Sigmoid colon (tissue), 7 donors: ENCODE measurements at places on chromosomes 1 and 21. TPM values are rescaled to one million over a fixed set of nuclear protein-coding genes. Genes with fewer than 3 reads are reported as not detected.

GRCh38 chr1:96756789-96757188 is 35.2 kb downstream of the PTBP2 start:
- H3K27me3 ChIP-seq: no peaks in the 10 kb centered on the region
- no peak for DNase-seq
- peaks cover 7% of the 10 kb centered on the region for H3K4me1 ChIP-seq
- H3K36me3 ChIP-seq: peaks cover 27% of the 10 kb centered on the region
- H3K4me3 ChIP-seq: no peak overlapping the region

- no peaks in the 10 kb centered on the region for H3K36me3 ChIP-seq
- DNase-seq: no peak
- H3K27me3 ChIP-seq: peaks cover 6% of the 10 kb centered on the region
- no peak overlapping the region for H3K27ac ChIP-seq
- H3K4me3 ChIP-seq: no peak overlapping the region
Measured at GRCh38 chr1:159212596-159212995, 7.9 kb downstream of the ACKR1 start.

Gene ATP1B1
- polyA plus RNA-seq: 54.7 TPM

DNA sequence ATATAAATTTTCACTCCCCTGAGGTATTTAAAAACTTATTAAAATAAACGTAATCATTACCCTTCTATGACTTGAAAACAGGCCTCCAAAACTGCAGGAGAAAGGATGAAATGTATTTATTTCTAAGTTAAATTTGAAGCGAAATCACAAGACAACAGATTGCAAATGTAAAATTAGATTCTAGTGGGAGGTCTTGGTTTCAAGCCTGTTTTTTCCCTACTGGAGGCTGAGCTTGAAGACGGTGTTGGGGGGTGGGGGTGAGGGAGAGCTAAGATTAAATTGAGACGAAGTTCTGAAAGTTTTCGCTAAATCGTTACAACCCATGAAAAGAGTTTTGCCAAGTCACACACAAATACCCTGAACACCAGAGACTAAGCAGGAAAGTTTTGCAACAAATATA is 68.2 kb downstream of the TIAM1 start:
- DNase-seq: no peak
- H3K4me1 ChIP-seq: no peaks in the 10 kb centered on the region
- H3K27ac ChIP-seq: no peak overlapping the region
- H3K4me3 ChIP-seq: no peak overlapping the region
- H3K27me3 ChIP-seq: no peaks in the 10 kb centered on the region

DNA sequence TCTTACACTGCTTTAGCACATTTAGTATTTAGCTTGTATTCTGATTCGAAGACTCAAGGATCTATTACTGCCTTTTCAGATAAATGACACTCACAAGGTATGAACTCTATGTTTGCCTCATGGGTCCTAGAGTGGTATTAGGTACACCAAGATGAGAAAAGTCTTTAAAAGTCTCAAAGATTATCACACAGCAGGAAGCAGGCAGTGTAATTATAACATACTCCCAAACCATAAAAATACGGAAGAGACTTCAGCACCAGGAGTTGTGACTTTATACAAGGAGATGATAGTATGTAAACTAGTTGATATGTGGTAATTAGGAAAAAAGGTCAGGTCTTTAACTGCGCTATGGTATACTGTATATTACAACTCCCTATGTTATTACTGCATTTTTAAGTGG is 11.2 kb upstream of the RCSD1 start:
- no peak for DNase-seq
- H3K27me3 ChIP-seq: no peaks in the 10 kb centered on the region
- no peaks in the 10 kb centered on the region for H3K36me3 ChIP-seq
- H3K4me1 ChIP-seq: no peaks in the 10 kb centered on the region

GRCh38 chr1:89996450-89997110 is 1.7 kb downstream of the ZNF326 start:
- no peaks in the 10 kb centered on the region for H3K36me3 ChIP-seq
- H3K4me1 ChIP-seq: peaks cover 20% of the 10 kb centered on the region
- peak overlapping the region; percentile 78 for H3K4me3 ChIP-seq
- H3K27ac ChIP-seq: peak overlapping the region; percentile 95
- DNase-seq: no peak

Gene CD53
- polyA plus RNA-seq: 15.0 TPM

DNA sequence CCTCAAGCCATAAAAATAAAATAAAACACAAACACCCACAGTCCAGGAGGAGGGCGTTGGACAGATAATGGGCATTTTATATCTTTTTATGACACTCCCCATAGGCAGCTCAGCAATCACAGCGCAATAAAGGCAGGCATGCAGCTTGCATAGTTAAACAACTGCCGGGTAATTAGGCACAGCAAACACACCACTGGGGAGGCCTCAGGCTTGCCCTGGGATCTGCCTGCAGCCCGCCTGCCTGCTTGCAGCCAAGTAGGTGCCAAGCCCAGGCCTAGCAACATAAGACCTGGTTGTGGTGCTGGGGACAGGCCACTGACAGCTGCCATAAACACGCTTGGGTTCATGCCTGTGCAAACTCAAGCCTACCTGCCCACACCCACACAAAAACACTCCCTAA is 54.2 kb downstream of the DMAP1 start:
- H3K36me3 ChIP-seq: no peaks in the 10 kb centered on the region
- no peaks in the 10 kb centered on the region for H3K27me3 ChIP-seq
- peaks cover 10% of the 10 kb centered on the region for H3K4me1 ChIP-seq
- no peak for DNase-seq

Gene PDE9A
- 103 TPM for polyA plus RNA-seq

Gene LCE2B
- polyA plus RNA-seq: not detected

DNA sequence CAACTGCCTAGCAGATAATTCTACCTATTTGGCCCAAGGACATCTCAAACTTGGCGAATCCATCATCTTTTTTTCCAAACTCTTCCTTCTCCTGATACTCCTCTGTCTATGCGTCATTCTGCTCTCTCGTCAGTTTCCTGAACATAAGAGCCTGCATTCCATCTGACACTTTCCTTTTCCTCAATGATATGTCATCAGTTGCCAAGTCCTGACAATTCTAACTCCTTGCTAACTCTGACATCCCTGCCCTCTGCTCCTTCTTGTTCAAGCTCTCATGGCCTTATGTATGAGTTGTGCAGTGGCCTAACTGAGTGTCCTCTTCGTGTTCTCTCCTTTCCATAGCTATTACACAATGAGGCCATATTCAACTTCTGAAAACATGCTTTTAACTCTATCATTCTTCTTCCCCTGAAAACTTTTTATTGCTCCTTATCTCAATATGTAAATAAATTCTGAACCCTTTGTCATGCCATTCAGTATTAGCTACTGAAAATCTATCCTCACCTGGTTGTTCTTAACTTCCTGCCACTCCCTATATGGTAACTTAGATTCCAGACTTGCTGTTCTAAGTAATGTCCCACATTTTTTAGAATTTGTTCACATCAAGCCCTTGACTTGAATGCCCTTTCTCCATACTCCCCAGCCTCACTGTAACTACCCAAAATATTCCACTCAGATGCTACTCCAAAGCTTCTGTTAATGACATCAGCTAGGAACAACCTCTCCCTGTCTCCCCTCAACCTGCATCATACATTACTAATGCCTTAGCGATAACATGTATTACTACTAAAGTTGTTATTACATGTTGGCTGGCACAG is 11.5 kb downstream of the PALMD start:
- no peaks in the 10 kb centered on the region for H3K27me3 ChIP-seq
- DNase-seq: no peak
- peak overlapping the region; percentile 46 for H3K27ac ChIP-seq
- no peaks in the 10 kb centered on the region for H3K36me3 ChIP-seq
- no peaks in the 10 kb centered on the region for H3K4me1 ChIP-seq
- no peak overlapping the region for H3K4me3 ChIP-seq

Gene ATP1A2
- 5.7 TPM for polyA plus RNA-seq

- no peak for DNase-seq
- H3K27me3 ChIP-seq: no peaks in the 10 kb centered on the region
- H3K4me1 ChIP-seq: no peaks in the 10 kb centered on the region
Measured at GRCh38 chr1:82843876-82844275, 1043.1 kb downstream of the ADGRL2 start.

DNA sequence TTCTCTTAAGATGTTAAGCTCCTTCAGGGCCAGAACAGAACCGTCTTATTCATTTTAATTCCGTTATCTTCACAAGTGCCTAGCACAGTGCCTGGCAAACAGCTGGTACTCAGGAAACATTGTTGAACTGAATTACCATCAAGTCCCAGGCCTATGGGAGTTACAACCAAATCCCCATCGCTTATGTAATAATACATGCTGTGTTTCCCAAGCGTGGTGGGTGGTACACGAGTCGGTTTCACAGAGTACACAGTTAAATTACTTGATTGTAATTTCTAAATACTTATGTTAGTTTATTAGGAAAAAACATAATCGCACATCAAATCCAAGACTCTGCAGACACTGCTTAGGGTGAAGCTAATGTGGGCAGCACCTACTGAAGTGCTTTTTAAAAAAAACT is 1.0 kb downstream of the ANGEL2 start:
- H3K36me3 ChIP-seq: peaks cover 19% of the 10 kb centered on the region
- H3K4me3 ChIP-seq: peak overlapping the region; percentile 72
- peak overlapping the region; percentile 94 for H3K27ac ChIP-seq
- no peak for DNase-seq

GRCh38 chr1:192088496-192088895 is 69.8 kb upstream of the RGS18 start:
- no peaks in the 10 kb centered on the region for H3K36me3 ChIP-seq
- H3K4me3 ChIP-seq: no peak overlapping the region
- no peaks in the 10 kb centered on the region for H3K4me1 ChIP-seq

- H3K36me3 ChIP-seq: peaks cover 51% of the 10 kb centered on the region
- H3K4me3 ChIP-seq: peak overlapping the region; percentile 47
- no peaks in the 10 kb centered on the region for H3K27me3 ChIP-seq
- DNase-seq: peak; percentile 84
Measured at GRCh38 chr21:46661211-46661625, 25.7 kb downstream of the PRMT2 start.

DNA sequence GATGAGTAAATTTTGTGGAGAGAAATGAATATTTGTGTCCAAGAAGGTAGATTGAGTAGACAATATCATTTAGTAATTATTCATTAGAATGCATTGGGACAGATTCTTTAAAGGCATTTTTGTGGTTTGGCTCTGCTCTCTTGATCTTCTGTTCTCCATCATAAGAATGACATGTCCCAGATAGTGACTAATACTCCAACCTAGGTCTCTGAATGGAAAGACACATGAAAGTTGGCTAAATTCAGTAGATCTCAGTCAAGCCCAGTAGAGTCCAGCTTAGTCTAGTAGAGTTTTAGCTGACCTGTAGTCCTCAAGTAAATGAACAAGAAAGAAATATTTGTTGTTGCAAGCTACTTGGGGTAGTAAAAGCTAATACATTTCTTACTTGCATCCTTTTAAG is 61.8 kb upstream of the DNAH14 start:
- H3K27ac ChIP-seq: no peak overlapping the region
- H3K4me3 ChIP-seq: no peak overlapping the region
- no peak for DNase-seq
- H3K27me3 ChIP-seq: no peaks in the 10 kb centered on the region
- H3K36me3 ChIP-seq: no peaks in the 10 kb centered on the region

Gene PRR9
- not detected for polyA plus RNA-seq

Gene SNX7
- polyA plus RNA-seq: 46.7 TPM

Gene FNDC10
- polyA plus RNA-seq: 1.2 TPM

GRCh38 chr1:234608911-234609690 is 877 bp downstream of the IRF2BP2 start:
- H3K4me1 ChIP-seq: peaks cover 35% of the 10 kb centered on the region
- peak overlapping the region; percentile 90 for H3K4me3 ChIP-seq
- H3K27me3 ChIP-seq: no peaks in the 10 kb centered on the region
- DNase-seq: peak; percentile 76
- H3K27ac ChIP-seq: peak overlapping the region; percentile 100

DNA sequence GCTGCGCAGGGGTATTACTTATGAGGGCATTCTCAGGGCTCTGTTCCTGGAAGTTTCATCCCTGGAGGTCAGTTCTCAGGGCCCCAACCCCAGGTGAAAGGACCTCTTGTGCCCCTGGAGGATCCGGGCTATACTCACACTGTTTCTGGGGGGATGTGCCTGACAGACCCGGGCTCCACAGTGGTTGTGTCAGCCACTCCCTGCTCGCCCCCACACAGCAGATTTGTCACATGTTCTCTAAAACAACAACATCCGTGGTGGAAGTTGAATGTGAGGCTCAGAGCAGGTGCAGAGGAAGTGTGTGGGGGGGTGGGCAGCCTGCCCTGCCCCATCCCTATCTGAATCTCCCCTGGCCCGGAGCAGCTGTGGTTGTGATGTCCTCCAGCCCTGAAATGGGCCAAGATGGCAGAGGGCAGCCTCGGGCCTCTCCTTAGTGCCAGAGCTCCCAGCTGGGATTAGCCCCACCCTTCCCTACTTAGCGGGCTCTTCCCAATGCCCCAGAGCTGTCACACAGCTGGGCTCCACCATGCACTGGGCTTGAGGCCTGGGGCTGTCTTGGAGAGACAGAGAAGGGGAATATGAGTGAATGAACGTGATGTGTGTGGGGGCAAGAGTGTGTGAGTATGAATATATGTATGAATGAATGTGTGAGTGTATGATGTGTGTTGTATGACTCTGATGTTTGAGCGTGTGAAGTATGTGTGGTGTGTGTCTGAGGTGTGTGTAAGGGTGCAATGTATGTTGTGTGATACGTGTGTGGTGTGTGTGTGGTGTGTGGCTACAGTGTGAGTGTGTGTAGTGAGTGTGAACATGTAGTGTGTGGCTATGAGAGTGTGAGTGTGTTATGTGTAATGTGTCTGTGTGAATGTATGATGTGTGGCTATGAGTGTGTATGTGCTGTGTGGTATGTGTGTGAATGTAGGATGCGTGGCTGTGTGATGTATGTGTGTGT is 1.5 kb upstream of the FCMR start:
- DNase-seq: no peak
- peak overlapping the region; percentile 2 for H3K27ac ChIP-seq

GRCh38 chr1:64184003-64184440 is 19.4 kb upstream of the UBE2U start:
- no peak overlapping the region for H3K4me3 ChIP-seq
- DNase-seq: no peak
- no peak overlapping the region for H3K27ac ChIP-seq
- H3K27me3 ChIP-seq: no peaks in the 10 kb centered on the region

DNA sequence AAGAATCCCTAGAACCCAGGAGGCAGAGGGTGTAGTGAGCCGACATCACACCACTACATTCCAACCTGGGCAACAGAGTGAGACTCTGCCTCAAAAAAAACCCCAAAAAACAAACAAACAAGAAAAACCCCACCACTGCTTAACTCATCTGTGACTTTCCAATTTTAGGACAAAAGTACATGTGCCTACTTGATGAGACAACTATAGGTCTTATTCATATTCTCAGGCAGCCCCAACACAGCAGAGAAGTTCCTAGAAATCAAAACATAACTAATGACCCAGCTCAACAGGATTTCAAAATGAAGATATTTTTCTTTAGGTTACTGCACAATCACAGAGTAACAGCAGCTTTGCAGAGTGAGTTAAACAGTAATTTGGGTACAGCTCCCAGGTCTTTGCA is 26.4 kb downstream of the TIAM1 start:
- DNase-seq: no peak
- no peaks in the 10 kb centered on the region for H3K36me3 ChIP-seq
- H3K27ac ChIP-seq: no peak overlapping the region
- no peak overlapping the region for H3K4me3 ChIP-seq
- H3K27me3 ChIP-seq: no peaks in the 10 kb centered on the region

- no peaks in the 10 kb centered on the region for H3K4me1 ChIP-seq
- H3K36me3 ChIP-seq: no peaks in the 10 kb centered on the region
- no peak overlapping the region for H3K27ac ChIP-seq
- DNase-seq: no peak
- H3K4me3 ChIP-seq: no peak overlapping the region
Measured at GRCh38 chr1:219031809-219032208, 141.9 kb upstream of the LYPLAL1 start.
